ENCODE measurements at places on chromosomes 6 and 20. TPM values are rescaled to one million over a fixed set of nuclear protein-coding genes. Genes with fewer than 3 reads are reported as not detected.
A peak's percentile ranks its signal among the peaks of the same experiment; 100 is the strongest.

GRCh38 chr20:7257692-7258466 lies 490.4 kb downstream of the BMP2 start:
- no peak for DNase-seq

- peak; percentile 95 for DNase-seq
These were observed 8.9 kb downstream of the VSTM2L start for GRCh38 chr20:37911838-37912281.

DNA sequence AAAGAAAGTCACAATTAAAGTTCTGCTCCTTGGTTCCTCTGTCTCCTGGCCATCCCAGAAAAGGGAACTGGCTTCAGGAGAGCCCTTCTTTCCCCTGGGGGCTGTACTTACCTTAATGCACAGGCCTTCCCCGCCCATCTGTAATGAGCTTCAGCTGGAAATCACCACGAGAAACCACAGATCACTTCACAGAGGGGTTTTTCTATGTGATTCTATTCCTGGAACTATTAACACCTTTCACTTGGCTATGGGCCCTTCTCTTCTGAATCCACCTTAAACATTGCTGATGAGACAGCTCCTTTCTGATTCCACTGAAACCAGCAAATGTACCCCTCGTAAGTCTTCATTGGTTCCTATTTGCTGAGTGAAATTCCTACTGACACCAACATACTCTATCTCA lies 80.7 kb downstream of the FOXF2 start:
- DNase-seq, result no peak

DNA sequence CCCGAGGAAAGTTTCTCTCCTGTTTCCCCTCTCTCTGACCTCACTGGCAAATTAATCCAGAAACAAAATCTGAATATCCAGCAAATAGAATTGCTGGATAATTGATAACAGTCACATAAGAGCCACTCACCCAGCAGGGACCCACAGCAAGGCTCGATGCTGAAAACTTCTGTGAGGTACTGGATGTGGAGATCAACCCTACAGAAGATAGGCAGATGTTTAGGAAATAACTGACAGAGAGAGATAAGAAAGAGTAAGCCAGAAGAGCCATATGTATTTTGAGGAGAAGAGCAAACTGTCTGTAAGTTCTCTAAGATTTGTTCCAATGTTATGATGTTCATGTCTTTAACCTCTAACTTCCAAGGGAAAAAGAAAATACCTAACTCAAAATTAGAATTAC lies 59.7 kb downstream of the PKHD1 start:
- DNase-seq, result no peak

DNA sequence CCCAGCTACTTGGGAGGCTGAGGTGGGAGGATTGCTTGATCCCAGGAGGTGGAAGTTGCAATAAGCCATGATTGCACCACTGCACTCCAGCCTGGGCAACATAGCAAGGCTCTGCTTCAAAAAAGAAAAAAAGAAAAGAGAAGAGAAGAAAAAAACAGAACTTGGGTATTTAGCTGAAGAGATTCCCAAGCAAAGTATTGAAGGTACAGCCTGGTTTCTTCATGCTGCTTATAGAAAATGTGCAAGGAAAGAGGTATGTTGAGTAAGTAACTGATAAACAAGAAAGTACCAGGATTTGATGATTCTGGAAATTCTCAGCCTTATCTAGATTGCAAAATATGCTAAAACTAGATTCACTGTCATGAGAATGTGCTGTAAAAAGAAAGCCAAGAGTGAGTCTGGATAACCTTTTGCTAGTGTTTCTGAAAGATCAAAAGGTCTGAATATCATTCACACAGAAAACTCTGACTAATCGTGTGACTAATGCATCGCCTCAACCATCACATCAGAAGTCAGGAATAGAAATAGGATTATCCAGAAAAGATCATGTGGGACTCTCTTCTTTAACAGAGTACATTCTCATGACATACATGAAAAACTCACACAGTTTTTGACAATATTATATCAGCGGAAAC lies 32.4 kb upstream of the NOP56 start:
- no peak for DNase-seq

- DNase-seq, result peak; percentile 30
These were observed 83.0 kb upstream of the SGK1 start for GRCh38 chr6:134400941-134401340.

GRCh38 chr20:19737025-19737424 lies 21.0 kb upstream of the RIN2 start:
- no peak for DNase-seq

DNA sequence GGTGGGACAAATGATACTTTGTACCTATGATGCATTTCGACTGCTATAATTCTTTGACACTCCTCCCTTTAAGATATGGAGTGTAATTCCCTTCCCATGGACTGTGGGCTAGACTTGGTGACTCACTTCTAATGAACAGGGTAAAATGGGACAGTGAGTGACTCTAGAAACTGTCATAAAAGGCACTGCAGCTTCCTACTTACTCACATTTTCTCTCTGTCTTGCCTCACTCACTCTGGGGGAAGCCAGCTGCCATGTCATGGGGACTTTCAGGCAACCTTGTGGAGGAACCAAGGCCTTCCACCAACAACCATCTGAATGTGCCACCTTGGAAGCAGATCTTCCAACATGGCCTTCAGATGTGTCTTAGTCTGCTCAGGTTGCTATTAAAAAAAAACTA lies 12.9 kb upstream of the GFOD1 start:
- DNase-seq, result no peak

DNA sequence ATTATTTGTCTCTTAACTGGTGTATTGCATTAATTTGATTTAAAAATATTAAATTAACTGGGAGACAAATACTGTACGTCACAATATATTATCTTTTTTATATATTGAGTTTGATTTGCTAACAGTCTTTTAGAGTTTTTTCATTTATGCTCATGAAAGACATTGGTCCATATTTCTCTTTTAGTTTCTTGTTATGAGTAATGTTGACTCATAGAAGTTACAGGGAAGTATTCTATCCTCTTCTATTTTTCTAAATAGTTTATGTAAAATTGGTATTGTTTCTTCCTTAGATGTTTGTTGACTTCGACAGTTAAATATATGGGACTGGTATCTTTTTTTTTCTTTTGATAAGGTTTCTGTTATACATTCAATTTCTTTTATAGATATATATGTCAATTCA lies 1115.6 kb upstream of the CITED2 start:
- no peak for DNase-seq

GRCh38 chr20:23602699-23603098 lies 3.0 kb downstream of the CST9 start:
- no peak for DNase-seq

Gene CLVS2
- total RNA-seq, result 0.10 TPM

Gene PAK1IP1
- total RNA-seq, result 13.1 TPM

Measured in tongue (tissue), 3 donors.